ENCODE measurements at places on chromosomes 16 and 17.

DNA sequence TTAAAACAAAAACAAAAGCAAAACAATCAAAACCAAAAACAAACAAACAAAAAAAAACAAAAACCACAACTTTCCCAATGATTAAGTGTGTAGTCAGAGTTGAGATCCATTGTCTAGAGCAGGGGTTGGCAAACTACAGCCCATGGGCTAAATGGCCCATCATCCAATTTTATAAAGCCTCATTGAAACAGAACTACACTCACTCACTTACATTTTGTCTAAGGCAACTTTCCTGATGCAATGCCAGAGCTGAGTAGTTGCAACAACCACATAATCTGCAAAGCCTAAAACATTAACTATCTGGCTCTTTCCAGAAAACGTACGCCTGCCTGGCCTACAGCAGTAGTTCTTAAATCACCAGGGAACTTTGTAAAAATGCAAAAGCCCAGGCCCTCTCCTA is 124.1 kb downstream of the SOX9 start:
- no peak for DNase-seq

DNA sequence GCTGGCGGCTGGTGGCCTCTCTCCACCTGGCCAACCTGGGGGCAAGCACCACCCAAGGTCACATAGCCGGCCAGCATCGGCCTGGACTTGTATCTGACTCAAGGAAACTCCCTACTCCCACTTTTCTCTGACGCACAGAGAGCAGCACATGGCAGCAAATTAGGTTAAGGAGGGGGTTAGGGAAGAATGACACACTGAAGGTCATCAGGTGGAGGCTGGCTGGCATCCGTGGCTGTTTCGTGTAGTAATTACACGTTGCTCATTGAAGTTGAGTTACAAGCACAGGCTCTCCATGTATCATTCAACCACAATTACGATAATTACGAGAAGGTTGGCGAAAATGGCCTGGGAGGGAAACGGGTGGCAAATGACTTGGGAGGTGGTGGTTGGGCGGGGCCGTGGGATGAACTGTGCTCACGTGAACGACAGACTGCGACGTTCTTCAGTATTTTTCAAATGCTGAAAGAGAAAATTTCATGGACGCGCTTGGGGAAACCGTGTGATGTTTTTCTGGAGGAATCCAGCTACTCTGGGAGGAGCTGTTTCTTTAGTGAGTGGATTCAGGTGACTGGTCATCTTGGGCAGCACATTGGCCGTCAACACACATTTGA is 4.0 kb upstream of the METRNL start:
- DNase-seq = no peak

DNA sequence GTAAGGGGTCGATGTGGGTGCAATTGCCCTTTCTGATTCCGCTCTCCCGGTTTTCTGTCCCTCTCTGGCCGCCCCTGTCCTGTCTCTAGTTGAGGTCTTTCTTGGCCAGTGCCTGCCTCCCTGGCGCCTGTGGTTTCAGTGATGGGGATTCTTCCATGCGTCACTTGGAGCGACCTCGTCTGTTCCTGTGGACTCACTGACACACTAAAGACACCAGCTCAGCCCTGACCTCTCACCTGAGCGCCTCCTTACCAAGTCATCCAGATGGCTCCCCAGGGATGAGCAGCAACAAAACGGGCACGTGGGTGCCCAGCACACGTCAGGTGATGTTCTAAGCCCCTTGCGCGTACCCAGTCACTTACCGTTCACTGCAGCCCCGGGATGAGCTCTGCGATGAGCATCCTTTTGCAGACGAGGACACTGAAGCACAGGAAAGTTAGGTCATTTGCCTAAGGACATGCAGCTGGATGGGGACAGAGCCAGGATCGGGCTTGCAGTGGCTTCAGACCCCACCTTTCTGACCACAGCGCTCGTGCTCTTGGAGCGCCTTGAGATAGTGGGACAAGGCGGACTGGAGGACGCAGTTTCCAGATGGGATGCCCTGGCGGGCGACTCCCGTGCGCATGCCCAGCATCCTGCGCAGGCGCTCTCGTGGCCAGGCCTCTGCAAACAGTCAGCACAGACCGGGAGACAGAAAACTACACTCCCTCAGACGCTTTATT is 11.5 kb upstream of the LGALS3BP start:
- DNase-seq = no peak

- peak; percentile 90 for DNase-seq
Observed at GRCh38 chr17:40560592-40561293, 4.5 kb downstream of the CCR7 start.

- no peak for DNase-seq
Observed at GRCh38 chr17:40378966-40379365, 14.4 kb upstream of the GJD3 start.

- DNase-seq = no peak
Observed at GRCh38 chr16:29891525-29892457, 7.6 kb downstream of the SEZ6L2 start.

GRCh38 chr16:28616636-28617035 is 6.8 kb upstream of the SULT1A1 start:
- no peak for DNase-seq

- no peak for DNase-seq
Observed at GRCh38 chr16:69555437-69555836, 10.3 kb upstream of the NFAT5 start.

- no peak for DNase-seq
Observed at GRCh38 chr17:46013502-46014165, 14.6 kb downstream of the STH start.

DNA sequence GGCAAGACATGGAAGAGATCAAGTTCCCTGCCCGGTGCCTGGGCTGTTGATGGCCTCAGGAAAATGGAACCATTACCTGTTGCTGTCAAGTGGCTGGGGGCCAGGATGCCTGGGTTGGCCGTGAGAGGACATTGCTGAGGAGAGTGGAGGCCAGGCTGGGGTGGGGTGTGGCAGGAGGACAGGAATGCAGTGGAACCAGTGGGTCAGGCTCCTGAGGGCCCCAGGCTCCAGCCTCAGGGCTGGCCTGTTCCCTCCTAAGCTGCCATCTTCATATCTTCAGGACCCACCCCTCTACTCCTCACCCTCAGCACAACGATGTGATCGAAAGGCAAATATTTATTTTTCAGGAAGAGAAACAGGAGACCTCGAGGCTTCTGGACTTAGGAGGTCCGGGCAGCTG is 8.5 kb upstream of the YPEL3 start:
- DNase-seq = no peak

DNA sequence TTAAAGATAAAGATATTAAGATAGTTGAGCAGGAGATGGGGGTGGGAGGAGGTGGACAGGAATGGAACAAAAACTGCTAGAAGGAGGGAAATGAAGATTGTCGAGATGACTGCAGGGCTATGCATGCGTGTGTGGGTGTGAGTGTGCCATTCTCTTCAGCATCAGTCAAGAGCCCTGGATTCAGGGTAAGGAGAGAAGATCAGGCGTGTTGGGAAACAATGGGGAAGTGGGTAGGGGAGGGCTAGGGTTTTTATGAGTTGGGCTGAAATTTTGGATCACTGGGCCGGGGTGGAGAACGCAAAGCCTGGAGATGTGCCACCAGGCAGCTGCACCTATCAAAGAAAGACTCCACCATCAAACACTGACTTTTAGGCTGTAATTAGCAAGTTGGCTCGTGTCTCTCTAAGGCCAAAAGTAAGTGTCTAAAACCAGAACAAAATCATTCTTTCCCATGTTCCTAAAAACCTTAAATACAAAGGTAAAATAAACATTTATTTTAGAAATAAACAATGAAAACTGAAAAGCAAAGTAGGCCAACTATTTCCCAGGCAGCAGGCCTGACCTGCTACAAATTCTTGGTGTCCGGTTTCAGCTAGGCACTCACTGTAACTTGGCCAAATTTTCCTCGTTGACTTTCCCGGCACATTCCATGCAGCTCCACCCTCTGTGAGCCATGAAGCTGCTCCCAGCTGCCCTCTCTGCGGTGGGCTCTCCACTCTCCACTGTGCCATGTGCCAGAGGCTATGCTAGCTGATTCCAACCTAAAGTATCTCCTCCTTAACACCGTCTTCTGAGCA is 4.2 kb downstream of the CDRT4 start:
- DNase-seq = no peak

DNA sequence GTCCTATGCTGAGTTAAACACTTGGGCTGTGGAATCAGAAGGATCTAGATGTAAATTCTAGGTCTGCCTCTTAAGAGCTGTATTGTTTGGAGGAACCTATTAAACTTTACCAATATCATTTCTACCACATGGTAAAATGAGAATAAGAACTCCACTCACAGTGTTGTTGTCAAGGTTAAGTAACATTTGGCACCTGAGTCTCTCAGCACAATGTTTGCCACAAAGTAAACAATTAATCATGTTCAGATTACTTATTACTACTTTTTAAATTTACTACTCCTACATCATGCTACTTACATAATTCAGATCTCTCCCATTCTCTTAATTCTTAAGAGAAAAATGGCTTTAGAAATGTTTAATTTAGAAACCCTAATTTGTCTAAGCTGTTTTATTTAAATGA is 305.9 kb downstream of the CA10 start:
- DNase-seq = no peak

- DNase-seq = peak; percentile 83
Observed at GRCh38 chr17:20009302-20010098, at the start of gene SPECC1. Gene SPECC1, plus strand, starts transcription at chr17:20009359. Its CDS starts 87,293 bp downstream, at chr17:20096652.

DNA sequence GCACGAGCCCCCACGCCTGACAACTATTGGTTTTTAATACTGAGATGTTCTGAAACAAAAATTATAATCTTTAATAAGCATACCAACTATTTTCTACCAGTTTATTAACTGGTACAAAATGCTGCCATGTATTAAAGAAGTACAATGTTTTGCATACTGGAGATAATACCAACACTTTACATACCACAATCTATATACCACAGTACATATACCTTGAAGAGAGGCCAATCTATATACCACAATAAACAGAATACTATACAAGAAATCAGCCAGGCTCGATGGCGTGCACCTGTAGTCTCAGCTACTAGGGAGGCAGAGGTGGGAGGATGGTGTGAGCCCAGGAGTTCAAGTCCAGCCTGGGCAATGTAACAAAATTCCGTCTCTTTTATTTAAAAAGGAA is 9.9 kb downstream of the GPATCH8 start:
- no peak for DNase-seq

- no peak for DNase-seq
Observed at GRCh38 chr16:29126057-29126494, 141.2 kb downstream of the LAT start.

- DNase-seq = no peak
Observed at GRCh38 chr16:59173408-59173831, 439.3 kb upstream of the GOT2 start.

DNA sequence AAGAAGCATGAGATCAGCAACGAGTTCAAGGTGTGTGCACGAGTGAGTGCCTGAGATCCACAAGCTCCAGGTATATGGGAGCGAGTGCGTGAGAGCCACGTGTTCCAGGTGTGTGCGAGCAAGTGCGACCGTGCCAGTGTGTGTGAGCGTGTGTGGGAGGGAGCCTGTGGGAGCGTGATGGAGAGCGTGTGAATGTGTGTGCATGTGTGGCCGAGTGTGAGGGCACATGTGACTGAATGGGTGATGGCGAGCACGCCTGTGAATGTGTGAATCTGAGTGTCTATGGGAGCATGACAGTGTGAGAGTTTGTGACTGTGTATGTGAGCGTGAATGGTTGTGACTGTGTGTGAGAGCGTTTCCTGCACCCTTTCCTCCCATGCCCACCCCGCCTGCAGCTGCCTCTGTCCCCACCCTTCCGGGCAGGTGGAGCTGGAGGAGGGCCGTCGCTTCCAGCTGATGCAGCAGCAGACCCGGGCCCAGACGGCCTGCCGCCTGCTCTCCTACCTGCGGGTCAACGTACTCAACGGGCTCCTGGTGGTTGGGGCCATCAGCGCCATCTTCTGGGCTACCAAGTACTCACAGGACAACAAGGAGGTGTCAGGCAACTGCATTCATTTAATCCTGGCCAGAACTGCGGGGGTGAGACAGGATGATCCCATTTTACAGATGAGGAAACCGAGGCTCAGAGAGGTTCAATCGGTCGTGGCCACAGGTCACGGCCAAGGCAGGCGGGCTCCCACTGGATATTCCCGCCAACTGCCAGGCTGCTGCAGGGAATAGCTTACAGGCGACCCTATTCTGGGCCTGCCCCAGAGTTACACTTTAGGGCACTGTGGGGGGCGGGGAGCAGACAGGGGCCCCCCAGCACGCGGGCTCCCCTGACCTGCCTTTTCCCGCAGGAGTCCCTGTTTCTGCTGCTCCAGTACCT is 3.7 kb downstream of the TMC8 start:
- peak; percentile 77 for DNase-seq

DNA sequence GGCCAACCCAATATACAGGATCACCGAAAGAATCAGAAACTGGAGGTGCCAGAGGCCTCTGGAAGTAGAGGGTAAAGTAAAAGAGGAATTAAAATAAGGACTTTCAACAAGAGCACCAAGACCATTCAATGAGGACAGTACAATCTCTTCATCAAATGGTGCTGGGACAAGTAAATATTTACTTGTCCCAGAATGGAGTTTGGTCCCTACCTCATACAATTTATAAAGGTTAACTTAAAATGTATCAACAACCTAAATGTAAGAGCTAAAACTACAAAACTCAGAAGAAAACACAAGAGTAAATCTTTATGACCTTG is 56.5 kb downstream of the USP31 start:
- no peak for DNase-seq

DNA sequence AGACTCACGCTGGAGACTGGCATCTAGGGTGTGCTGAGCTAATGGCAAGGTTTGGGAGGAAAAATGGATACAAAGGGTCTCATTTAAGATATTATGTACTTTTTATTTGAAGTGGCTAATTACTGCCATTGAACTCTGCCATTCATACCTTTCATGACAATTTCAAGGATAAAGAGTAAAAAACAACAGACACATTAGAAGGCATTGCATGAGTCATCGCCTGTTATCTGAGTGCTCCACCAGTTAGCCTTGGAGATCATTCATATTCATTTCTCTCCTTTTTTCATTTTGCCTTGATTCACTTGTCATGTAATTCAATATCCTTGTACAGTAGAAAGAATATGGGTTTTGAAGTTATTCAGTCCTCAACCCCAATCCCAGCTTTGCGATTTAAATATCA is 109.5 kb downstream of the CDH8 start:
- no peak for DNase-seq

DNA sequence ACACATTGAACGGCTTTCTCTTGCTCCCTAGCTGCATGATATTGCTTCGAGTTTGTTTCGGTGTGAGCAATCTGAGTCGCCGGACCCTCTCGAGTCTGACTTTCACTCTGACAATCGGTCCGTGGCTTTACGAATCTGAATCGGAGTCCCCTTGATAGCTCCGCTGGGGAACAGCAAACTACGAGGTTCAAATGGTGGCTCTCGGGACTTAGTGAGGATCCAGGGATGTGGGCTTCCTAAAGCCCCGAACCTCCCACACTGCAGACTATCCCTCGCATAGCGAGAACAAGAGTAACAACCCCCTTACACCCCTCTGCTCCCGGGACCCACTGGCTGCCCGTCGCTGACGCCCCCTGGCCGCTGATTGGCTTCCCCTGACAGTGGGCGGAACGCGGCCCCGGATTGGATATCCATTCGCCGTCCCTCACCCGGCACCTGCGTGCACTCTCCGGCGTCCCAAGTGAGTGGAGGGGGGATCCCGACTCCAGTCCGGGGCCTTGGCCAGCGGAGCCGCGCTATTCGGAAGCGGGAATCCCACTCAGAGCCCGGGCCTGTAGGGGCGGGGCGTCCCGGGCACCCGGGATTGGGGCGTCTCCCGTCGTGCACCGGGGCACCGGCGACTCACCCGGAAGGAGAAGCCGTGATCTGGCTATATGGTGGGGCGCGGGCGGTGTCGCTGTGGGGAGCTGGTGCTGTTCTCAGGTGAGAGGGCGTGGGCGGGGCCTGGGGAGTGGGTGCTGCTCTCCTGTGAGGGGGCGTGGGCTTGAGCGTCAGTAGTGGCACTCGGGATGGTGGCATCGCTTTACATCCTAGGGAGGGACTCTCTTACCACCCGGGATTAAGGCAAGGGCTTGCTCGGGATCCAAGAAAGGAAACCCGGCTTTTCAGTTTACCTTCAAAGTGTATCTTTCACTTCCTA is at the start of gene SNX11:
Gene SNX11 (plus strand): TSS at position 630 of the 919 bp plus-strand sequence. CDS start 4,278 bp downstream, outside the sequence.
- peak; percentile 94 for DNase-seq
